H1 (cell line): ENCODE measurements at places on chromosomes 4 and X.

DNA sequence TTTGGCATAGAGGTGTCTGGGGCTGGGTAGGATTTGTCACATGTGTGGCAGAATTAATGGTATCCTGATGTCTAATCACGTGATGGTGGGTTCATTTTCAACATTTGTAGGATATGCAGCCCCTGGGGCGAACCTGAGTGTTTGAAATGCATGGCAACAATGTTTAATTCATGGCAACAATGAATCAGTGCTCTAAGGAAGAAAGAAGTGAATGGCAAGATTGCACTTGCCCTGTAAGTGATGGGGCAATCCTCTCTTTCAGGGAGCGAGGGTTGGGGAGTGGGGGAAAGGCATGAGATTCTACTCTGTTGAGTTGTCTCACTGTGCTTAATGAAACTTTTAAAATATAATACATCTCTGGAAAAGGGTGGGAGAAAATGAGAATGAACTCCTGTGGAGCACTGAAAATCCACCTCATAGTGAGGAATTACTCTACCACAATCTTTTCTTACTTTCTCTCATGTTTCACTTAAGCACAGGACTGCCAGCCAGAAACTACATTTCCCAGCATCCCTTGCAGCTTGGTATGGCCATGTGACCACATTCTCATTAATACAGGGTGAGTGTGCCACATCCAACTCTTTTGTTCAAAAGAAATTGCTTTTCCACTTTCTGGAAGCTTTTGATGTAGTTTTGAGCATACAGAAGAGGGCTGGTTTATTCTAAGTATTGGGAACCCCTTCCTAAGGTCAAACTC, 64.0 kb upstream of the PGM2 start:
- DNase-seq: no peak

DNA sequence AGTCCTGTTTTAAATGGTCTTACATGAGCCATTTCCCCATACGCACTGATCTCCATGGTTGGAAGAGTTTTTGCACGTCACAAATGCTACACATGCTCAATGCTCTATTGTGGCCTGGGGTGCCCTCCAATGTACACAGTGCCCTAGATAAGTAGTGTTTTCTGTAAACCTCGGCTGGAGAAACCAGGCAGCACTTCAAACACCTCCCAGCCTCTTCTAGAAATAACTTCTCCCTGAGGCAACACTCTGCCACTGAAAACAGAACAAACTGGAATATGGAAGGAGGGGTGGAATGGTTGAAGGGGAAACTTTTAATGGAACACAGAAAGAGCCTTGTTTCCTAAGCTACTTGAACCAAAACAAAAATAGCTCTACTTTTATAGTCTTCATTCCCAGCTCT, 123.9 kb upstream of the CBR4 start:
- DNase-seq: no peak

GRCh38 chrX:92270936-92271855, 492.0 kb downstream of the PCDH11X start:
- no peak for DNase-seq

GRCh38 chr4:23268072-23268771, 575.5 kb downstream of the GBA3 start:
- DNase-seq: no peak

GRCh38 chr4:41203841-41204240, 10.5 kb downstream of the APBB2 start:
- no peak for DNase-seq
